NCI-H1417 (cell line): ENCODE measurements at places on chromosomes 1 and 21.
A peak's percentile ranks its signal among the peaks of the same experiment; 100 is the strongest.

- DNase-seq: no peak
Observed at GRCh38 chr1:204327359-204327758, 32.4 kb downstream of the PLEKHA6 start.

- DNase-seq: no peak
Observed at GRCh38 chr1:32062867-32063230, 9.9 kb upstream of the TMEM39B start.

GRCh38 chr1:247043406-247043805, 35.2 kb downstream of the ZNF670 start:
- no peak for DNase-seq

- no peak for DNase-seq
Observed at GRCh38 chr1:61357539-61357938, 275.2 kb downstream of the NFIA start.

GRCh38 chr1:14835725-14836124, 237.2 kb downstream of the KAZN start:
- DNase-seq: no peak

DNA sequence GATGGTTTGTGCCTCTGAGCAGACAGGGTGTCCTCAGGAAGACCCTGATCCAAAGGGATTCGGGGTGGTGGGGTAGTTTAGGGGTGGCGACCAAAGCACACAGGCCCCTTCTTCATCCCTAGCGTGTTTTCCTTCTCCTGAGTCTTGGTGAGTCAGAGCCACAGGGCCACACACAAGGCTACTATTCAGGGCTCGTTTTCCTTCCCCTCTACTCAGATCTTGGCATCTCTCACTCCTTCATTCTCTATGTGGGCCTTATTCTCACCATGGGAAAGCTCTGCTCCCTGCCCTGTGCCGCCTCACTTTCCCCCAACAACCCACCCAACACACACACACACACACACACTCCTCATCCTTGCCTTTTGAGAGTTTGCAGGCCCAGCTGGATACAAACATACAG, 43.6 kb upstream of the WNT2B start:
- DNase-seq: no peak

DNA sequence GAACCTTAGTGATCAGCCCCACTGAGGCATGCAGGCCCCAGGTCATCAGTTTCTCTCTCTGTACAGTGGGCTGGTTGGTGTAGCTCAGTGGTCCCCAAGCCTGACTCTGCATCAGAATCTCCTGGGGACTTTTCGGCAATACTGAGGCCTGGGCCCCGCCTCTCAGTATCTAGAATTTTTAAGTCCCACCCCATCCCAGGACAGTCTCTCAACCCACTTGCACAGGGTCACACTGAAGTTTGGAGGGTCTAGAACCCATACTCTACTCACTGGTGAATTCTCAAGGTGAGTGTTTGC, 216.4 kb downstream of the MATN1 start:
- no peak for DNase-seq

- no peak for DNase-seq
Observed at GRCh38 chr1:236185687-236186086, 43.3 kb downstream of the GPR137B start.

GRCh38 chr1:55480029-55480795, 265.0 kb upstream of the USP24 start:
- no peak for DNase-seq

GRCh38 chr1:228511546-228512445, 24.6 kb downstream of the RNF187 start:
- DNase-seq: no peak

DNA sequence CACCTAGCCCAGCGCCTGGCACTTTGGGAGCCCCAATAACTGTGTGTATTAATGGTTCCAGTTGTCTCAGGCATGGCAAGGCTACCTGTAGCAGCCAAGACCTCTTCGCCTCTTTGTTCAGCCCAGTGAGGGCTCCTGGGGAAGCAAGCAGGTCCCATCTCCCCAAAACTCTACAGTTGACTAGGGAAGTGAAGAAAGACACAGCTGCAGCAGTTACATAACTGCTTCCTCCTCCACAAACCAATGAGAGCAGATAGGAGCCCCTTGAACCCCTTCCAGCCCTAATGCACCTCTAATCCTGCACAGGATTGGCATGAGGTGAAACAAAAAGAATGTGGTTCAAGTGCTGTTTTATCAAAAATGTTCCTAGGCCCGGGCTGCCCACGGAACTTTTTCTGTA, 100.5 kb downstream of the SYF2 start:
- DNase-seq: no peak

- DNase-seq: no peak
Observed at GRCh38 chr1:19734056-19734455, 65.7 kb downstream of the TMCO4 start.

- DNase-seq: no peak
Observed at GRCh38 chr21:40438616-40439015, 408.3 kb downstream of the DSCAM start.

- peak; percentile 68 for DNase-seq
Observed at GRCh38 chr1:113390871-113391648, 745 bp downstream of the MAGI3 start.

DNA sequence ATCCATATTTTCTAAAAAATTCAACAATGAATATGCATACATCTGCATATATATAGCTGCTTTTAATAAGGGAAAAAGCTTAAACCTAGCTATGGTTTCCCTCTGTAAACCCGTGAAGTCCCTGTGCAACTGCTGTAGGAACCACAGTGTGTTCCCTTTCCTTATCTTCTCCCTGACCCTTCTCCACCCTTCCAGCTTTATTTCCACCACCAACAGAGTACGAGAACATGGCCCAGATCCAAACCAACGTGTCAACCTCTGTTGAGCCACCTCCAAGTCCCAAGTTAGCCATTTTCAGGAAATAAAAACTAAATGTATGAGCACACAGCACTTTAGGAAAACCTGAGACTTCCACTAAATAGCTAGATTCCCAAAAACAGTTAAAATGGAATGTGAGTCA, 20.3 kb downstream of the SUSD4 start:
- DNase-seq: no peak

GRCh38 chr21:37410639-37411038, 44.1 kb downstream of the DYRK1A start:
- no peak for DNase-seq

DNA sequence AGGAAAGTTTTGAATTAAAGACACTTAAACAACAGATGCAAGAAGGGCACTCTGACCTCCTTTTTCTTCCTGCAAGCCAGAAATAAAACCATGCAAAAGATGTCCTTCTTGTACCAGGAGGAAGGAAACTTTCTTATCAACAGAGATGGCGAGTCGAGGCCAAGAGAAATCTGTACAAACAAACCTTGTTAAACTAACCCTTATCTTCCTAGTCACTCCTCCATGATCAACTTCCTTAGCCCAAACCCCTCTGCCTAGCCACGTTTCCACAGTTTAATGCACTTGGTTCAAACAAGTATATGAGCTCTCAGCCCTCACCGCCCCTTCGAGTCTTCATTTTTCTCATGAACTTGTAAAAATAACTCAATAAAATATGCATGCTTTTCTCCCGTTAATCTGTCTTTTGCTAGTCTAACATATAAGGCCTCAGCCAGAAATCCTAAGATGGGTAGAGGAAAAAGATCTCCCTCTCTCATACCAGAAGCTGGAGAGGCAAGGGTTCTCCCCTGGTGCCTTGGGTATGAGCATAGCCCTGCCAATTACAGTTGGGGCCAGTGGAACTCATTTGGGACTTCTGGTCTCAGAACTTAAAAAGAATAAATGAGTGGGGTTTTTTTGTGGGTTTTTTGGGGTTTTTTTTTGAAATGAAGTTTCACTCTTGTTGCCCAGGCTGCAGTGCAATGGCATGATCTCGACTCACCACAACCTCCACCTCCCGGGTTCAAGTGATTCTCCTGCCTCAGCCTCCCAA, 141.7 kb upstream of the SOD1 start:
- no peak for DNase-seq

- no peak for DNase-seq
Observed at GRCh38 chr1:7482772-7483495, 288.2 kb upstream of the VAMP3 start.

DNA sequence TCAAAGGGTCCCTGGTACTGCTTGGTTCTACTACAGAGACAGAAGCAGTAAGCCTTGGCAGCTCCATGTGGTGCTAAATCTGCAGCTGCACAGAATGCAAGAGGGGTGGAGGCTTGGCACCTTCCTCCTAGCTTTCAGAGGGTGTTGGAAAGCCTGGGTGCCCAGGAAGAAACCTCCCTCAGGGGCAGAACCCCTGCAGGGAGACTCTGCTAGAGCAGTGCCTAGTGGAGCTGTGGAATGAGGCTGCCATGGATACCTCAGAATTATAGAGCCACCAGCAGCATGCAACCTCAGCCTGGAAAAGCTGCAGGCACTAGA, 76.2 kb upstream of the TLR5 start:
- DNase-seq: no peak

- DNase-seq: no peak
Observed at GRCh38 chr1:35680271-35680670, 38.4 kb downstream of the C1orf216 start.

- no peak for DNase-seq
Observed at GRCh38 chr21:15195768-15196167, 131.0 kb upstream of the NRIP1 start.

- DNase-seq: no peak
Observed at GRCh38 chr1:204076891-204077290, 4.0 kb downstream of the SOX13 start.

DNA sequence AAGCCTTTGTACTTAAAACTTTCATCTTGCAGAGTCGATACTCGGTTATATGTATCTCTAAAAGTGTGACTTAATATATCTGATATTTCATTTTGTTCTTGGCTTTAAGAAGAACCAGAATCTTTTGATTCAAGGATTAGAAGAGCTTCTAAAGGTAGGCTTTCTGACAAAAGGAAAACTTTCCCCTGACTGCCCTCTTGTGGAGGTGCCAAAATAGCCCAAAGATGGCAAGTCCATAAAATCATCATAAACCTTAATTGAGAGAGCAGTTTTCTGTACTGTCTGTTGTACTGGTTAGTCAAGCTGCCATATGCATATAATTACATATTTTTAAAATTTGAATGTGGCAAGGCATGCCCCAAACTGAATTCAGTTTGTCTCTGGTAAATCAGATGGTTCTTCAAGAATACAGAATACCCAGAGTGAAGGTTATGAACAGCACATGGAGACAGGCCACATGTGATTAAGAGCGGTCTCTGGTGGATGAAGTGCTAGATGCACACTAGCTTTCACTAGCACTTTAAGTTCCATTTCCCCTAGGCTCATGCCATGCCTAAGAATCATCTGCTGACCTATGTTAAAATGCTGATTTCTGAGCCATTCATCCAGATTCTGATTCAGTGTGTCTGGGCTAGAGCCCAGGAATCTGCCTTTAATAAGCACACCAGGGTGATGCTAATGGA, 27.7 kb upstream of the ELAVL4 start:
- peak; percentile 54 for DNase-seq

DNA sequence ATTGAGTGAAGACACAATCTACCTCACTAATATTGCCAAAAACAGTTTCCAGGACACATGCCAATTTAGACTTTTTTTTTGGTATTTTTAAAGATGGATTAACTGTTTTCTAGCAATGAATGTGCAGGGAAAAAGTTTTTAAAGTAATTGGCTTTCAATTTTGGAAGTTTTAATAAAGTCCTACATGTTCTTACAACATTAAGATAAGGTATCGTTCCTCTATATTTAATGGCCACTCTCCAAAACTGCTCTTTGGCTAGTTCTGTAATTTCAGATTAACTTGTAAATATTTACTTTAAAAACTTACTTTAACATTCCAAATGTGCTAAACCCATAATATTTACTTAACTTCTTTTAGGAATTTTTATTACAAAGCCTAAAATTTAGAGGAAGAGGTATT, 1332.2 kb upstream of the PRMT6 start:
- no peak for DNase-seq

DNA sequence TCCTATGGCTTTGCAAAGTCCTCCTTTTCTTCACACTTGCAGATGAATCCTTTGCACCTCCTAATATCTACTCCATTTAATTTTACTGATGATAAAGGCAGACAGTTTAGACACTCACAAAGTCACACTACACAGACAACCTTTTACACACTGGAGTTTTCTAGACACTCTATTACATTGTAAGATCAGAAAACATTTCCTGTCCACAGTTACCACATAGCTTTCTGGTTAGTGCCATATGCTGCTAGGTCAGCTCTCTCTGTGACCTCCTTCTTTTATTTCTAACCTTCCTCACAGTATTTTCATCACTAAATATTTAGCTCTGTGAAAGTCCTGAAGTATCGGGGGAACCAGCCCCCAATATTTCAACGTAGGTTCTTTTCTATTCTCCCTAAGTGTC, 5.1 kb downstream of the SH2D1B start:
- DNase-seq: no peak

DNA sequence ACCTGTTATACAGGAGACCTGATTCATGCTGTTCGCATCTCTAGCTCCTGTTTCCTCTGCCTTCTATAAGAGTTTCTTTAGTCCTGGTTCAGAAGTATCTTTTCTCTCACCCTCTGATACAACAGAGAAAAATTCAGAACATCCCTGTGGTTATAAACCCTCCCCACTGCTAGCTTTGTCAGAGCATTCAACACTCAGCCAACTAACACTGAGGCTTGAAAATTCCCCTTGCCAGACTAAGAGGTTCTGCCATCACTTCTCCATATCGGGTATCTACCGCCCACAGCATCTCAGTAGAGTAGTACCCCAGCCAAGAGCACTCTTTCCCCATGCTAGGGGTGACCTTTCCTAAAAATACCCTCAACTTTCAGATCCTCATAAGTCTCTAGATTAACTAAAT, 19.6 kb upstream of the PIK3R3 start:
- DNase-seq: no peak

DNA sequence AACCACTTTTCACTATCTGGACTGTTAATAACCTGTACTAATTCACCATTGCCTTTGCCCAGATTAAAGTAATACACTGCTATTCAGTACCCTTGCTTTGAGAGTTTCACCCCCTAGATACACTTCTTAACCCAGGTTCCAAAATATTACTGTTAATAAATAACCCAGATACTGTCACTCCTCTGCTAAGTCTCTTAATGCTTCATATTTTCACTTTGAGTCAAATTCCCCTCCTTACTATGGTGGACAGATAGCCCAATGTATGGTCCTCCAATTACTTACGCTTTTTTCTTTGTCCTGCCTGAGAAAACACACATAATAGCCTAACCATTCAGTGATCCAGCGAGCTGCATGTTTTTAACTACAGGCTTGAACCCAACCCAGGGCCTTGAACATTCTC, 152.5 kb downstream of the NEGR1 start:
- no peak for DNase-seq

DNA sequence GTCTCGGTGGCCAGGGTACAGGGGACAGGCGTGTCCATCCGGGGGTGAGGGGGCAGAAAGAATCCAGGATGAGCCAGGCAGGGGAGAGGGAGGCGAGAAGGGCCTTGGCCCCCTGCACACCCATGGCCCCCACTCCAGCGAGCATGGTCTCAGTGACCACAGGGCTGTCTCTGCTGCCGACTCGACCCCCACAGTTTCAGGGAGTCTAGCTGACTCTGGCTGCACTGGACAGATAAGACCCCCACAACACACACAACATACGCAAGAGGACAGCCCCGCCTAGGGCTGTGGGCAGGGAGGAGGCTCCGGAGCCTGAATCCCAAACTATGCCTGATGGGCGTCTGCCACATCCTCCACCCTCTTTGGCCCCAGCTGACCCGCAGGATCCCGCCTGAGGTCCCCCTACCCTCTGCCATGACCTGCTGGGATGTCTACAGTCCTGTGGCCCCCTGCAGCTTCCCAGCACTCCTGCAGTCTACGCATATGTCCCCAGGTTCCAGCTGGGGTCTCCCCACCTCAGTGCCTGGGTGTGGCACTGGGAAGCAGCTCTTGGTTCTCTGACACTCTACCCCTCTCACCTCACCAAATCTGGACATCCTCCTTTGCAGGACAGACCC, 22.0 kb downstream of the WNT9A start:
- no peak for DNase-seq

GRCh38 chr1:50481142-50481736, 58.0 kb upstream of the DMRTA2 start:
- DNase-seq: no peak
